Stimulated activated CD4-positive, alpha-beta T cell treated with anti-CD3 and anti-CD28 coated beads, Interleukin-1b, Interleukin-23, amount 100 ng/mL, for 24 hours (primary cell): ENCODE measurements at places on chromosomes 2 and 18.

DNA sequence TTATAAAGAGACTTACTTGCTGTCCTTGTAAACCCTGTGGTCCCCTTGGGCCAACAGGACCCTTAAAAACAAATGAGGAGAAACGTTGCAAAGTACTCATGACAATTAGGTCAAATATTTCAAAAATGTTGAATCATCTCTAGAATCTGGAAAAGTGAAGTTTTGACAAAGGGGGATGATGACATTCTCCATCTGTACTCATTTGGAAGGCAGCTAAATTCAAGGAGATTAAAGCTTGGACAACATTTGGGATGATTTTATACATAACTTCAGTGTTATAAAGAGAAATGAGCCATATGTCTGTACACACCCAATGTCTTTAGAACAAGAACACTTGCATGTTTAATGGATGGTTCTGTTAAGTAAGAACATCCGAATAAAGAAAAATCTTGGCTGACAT is 92.9 kb downstream of the COL5A2 start:
- no peak for DNase-seq

DNA sequence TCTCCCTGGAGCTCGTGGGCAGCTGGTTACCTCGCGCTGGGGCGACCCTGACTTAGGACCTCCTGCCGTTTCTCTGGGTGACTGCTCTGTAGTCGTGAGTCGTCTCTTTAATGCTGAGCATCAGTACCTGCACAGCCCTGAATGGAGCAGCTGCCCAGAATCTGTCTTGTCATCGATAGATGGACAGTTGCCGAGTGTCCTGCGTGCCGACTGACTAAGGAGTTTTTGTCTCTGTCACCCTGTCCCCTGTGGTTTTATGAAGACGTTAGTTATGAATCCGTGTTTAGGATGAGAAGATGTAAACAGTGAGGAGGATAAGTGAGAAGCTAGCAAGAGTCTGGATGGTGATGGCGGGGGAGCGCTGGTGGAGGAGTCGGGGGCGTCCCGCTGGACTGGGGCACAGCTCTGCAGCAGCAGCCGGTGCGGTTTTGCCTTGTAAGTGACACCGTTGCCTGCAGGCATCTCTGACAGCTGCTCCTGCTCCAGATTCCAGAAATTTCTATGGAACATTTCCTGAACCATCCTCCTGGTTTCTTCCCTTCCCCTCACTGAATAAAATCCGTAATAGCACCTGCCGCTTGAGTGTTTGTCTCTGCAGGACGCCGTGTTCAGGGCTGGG is 13.3 kb downstream of the AGAP1 start:
- no peak for DNase-seq

DNA sequence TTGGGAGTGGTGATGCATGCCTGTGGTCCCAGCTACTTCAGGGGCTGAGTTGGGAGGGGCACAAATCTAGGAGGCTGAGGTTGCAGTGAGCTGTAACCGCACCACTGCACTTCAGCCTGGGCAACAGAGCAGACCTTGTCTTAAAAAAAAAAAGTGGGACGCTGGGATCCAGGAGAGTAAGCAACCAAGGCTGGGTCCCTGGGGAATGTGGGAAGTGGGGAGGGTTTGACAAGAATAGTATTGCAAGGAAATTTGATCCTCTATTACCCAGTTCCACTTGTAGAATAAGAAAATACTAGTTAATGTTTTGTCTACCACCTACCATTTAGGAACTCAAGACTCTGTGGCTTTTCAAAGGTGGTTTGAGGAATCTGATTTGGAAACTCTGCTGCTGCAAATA is 21.1 kb upstream of the DYTN start:
- DNase-seq: no peak

- DNase-seq: no peak
Observed at GRCh38 chr2:39080152-39080551, 40.7 kb downstream of the SOS1 start.

GRCh38 chr2:29583548-29584156 is 337.7 kb downstream of the ALK start:
- no peak for DNase-seq

DNA sequence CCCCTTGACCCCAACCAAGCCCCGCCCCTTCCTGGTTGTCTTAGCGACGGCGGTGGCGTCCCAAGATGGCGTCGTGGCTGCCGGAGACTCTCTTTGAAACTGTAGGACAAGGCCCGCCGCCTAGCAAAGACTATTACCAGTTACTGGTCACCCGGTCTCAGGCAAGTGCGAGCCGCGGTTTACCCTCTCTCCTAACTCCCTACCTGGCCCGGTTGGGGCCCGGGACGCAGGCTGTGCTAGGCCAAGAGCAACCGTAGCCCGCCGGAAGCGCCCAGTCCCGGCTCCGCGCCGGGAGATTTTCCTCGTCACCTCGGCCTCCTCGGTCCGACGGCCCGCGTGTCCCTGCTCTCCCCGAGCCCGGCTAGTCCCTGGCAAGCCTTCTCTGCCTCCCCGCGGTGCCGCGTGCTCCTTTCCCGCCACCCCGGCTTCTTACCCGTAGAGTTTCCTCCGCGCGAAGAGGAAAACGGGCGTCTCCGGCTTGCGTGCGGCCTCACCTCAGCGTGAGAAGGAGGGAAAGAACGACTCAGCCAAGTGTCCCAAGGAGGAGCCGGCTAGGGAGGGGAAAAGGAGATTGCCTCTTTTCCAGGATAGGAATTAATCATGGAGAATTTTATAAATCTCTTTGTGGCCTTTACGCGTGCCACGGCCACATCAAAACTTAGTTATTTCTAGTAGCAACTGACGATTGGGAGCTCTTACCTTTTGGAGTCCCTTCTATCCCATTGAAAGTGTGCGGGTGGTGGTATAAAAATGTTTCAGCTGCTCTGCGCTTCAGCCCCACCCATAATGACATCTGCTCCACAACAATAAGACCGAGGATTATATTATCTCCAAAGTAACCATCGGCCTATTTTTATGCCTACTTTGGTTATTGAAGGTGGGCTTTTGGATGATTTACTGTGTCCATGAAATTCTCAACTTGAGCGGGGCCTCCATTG is at the start of gene FBXO36:
TSS of gene FBXO36 (plus strand) at position 55 of the 938 bp plus-strand sequence. CDS start at position 66, 11 bp downstream.
- DNase-seq: peak; percentile 79

DNA sequence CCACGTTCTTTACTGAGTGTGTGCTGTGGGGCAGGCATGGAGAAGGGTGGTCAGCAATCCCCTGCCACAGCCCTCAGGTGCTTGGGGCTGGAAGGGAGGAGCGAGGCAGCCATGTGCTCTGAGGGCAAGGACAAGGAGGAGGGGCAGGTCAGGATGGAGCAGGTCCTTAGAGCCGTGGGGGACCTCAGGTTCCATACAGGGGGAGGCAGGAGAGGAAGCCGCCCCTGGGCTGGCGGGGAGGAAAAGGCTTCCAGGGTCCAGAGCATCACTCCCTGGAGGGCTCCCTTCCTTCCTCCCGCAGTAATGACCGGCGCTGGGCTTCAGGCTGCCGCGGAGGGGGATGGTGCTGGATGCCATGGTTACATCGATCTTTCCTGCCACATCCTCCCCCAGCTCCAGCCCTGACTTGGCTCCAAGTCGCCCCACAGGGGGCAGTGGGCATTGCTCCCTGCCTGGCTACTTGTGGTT is 6.6 kb downstream of the GAREM2 start:
- no peak for DNase-seq

- no peak for DNase-seq
Observed at GRCh38 chr2:231222318-231223000, 24.0 kb downstream of the ARMC9 start.

- DNase-seq: no peak
Observed at GRCh38 chr2:236565212-236565611, 4.4 kb upstream of the ACKR3 start.

DNA sequence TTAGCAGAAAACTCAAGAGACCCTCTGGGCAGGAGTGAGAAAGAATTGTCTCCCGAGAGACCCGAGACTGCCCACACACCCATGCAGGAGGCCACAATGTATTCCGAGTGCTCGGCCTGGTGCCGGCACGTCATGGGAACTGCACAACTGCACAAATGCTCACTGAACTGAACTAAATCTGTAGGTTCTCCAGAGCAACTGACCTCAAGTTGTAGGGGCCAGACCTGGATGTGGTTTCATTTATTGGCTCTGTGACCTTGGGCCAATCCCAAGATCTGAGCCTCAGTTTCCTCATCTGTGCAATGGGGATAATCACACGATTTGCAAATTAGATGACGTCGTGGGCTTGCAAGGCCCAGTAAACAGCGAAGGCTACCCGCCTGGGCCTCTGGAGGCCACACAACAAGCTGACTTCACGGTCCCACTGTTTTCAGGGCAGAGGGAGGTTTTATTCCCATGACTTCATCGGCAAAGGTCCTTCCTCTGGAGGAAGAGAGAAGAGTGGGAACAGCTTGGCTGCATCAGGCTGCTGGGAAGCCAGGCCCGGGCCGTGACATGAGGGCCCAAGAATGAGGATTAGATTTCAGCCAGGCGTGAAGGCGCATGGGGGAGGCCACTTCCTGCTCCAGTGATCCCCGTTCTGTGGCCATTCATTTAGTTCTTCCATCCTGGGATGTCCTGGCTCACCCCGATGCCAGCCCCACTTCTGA is 3.6 kb upstream of the ERFE start:
- DNase-seq: no peak

DNA sequence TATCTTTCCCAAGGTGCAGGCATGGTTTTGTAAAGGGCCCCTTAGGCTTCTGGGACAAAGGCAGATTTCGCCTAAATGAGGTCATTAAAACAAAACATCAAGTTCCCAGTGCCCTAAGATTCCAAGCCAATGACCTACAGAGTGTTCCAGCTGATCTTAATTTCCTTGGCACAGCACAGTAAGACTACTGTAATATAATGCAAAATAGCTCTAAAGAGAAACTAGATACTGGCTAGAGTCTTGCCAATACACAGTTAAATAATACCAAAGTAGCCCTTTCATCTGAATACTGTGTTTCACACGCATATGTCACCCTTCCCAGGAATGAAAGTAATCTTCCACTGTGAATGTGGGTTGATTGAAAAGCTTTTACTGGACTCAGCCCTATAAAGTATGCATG is 14.7 kb downstream of the GRB14 start:
- no peak for DNase-seq

DNA sequence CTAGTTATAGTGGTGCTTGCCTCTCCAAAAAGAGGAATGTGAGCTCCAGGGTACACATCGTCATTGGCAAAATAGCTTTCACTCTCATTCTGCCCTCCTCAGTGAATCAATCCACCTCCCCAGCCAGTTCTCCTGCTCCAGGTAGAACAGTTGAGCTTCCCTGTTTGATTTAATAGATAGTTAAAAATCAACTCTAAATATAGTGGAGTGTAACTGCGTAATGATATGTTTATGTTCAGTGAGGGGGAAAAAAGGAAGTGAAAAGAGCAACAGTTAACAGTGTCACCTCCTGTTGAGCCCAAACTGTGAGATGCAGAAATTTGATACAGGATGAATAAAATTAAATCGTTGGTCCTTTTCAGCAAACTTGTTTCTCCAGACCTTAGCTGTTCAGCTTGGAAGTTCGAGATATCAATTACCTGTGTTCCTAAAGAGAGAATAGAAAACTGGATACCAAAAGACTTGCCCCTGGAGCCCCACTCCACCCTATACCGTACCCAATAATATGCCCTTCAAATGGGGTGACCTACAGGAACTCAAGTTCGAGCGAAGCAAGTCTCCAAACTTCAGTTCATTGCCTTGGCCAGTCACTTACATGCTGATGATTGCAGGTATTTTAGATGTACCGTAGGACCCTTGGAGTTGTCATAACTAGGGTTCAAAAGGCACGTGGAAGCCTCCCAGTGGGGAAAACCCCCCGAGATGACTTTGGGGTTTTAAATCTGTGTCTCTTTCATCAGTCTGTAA is 708.4 kb downstream of the RNF144A start:
- no peak for DNase-seq

DNA sequence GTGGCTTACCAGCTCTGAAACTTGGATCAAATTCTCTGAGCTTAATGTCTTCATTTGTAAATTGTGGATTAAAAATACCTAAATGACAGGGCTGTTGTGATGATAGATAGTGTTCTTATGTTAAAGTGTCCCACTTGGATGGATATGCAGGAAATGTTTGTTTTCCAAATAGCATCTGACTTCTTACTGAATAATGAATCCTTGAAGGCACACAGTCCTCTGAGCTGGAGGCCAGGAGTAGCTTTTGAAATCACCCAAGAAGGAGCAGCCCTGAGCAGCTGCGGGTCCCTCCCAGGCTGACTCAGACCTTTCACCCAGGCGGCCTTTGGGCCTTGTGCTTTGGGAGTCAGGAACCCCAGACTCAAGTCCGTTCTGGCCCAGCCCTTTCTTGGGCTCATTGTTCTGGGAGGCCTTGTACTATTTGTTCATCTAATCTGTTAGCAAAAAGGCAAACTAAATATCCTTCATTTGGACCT is 173.0 kb upstream of the GATA6 start:
- no peak for DNase-seq

- DNase-seq: no peak
Observed at GRCh38 chr2:239870863-239871262, 154.3 kb downstream of the NDUFA10 start.

- no peak for DNase-seq
Observed at GRCh38 chr2:162123806-162124758, 28.0 kb downstream of the GCG start.

DNA sequence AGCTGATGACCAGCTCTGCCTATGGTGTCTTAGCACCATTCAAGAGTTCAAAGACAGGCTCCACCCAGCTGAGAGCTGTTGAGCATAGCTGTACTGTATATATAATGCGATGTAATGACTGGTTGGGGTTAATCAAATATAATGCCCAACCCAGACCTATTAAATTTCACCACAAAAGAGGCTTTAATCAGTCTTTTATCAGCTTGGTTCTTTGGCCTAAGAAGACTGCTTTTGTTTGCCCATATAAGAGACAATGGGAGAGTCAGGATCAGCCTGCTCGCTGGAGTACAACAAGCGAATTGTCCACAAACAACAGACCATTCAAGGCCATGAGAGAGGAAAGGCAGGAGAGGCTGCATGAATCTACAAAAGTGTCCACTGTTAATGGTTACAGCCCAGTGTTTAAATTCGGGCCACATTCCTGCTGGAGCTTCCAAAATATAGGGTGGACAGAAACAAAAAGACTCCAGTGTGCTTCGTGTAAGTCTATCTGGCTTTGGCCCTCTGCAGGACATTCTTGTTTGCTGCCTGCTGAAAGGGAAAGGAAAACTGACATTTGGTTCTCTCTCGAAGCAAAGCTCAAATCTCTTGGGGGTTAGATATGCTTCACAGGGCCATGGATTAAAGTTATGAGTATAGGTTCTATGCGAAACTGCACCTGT is 299.0 kb upstream of the FBXO11 start:
- no peak for DNase-seq

DNA sequence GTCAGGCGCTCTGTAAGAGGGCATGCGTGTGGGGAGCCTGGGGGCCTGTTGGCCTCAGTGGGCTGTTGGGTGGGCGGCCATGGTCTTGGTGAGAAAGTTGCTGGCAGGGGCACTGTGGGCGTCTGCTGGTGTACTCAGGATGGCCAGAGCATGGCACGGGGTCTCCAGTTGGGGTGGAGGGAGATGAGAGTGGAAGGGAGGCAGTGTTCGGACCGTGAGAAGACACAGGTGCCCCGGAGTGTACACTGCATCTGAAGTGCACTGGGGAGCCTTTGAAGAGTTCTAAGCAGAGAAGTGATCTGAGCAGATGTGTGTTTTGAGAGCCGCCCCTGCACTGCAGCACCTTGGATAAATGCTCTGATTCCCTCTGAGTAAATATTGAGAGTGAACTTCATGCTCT is 150.8 kb downstream of the LDLRAD4 start:
- DNase-seq: no peak

- DNase-seq: no peak
Observed at GRCh38 chr2:199018826-199019225, 438.9 kb downstream of the SATB2 start.

GRCh38 chr2:77054938-77055337 is 467.2 kb downstream of the LRRTM4 start:
- DNase-seq: no peak

- no peak for DNase-seq
Observed at GRCh38 chr2:225010804-225011203, 31.5 kb downstream of the DOCK10 start.

GRCh38 chr2:69340101-69340775 is 46.8 kb downstream of the GFPT1 start:
- no peak for DNase-seq
